H7 (cell line): ENCODE measurements at places on chromosomes 5 and 9.
A peak's percentile ranks its signal among the peaks of the same experiment; 100 is the strongest.

DNA sequence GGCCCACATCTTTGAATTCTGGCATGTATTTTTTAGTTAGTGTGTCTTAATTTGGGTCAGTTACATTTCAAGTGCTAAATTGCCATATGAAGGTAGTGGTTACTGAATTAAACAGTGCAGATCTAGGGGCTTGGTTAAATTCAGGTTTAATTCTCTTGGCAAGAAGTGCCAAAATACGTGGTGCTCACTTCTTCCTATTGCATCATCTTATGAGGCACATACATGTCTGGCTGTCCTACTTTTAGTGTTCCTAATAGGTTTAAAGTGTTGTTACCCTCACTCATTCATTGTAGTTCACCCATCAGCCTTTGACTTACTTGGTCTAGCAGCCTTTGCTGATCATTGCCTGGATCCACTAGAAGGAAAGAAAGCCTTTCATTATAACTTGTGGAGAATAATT is 59.5 kb downstream of the RPS6 start:
- DNase-seq = no peak

DNA sequence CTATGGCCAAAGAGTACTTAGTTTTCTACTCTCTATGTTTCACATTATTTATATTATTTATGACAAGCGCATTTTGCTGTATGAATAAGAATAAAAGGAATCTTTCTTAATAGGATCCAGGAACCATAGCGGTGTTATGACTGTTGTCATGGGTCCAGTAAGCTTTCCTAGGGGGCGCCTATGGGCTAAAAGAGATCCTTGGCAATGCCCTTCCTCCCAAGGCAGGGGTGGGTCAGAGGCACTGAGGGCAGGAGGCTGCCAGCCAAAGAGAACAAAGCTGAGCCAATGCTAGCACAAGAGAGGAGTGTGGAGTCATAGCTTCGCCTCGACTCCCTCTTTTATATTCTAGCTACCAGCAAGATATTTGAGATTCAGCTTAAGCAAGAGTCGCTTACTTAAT is 98.4 kb upstream of the GNAQ start:
- DNase-seq = peak; percentile 66

DNA sequence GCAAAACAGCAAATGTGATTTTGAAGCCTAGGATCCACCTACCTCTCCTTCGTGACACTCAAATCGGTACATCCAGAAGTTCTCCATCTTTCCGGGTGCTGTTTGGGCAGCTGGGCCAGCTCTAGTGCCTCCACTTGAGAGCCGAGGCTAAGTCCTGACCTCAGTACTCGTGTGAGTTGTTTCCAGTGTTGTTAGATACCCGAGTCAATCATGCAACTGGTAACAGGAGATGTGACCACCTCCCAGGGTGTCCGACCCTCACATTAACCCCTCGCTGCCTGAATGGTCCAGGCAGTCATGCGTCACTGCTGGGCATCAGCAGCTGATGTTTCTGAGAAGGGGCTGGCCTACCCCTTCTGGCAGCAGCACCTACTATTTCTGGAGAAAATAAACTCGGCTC is 170.3 kb downstream of the ENTREP1 start:
- no peak for DNase-seq

- DNase-seq = no peak
Observed at GRCh38 chr5:38285226-38285625, 26.9 kb downstream of the EGFLAM start.
